Activated CD4-positive, alpha-beta T cell treated with anti-CD3 and anti-CD28 coated beads, Interleukin-2, amount 50 U/mL, for 48 hours (primary cell): ENCODE measurements at places on chromosomes 12 and 14.

DNA sequence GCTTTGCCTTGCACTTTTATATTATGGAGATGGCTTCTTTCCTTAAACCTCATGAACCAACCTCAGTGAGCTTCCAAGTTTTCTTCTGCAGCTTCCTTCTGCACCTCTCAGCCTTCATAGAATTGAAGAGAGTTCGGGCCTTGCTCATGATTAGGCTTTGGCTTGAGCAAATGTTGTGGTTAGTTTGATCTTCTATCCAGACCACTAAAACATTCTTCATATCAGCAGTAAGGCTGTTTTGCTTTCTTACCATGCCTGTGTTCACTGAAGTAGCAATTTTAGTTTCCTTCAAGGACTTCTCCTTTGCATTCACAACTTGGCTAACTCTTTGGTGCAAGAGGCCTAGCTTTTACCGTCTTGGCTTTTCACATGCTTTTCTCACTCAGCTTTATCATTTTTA, 125.4 kb downstream of the SNAPC1 start:
- no peak for DNase-seq

GRCh38 chr14:98114122-98114895, 1157.7 kb downstream of the BCL11B start:
- DNase-seq, result no peak

- DNase-seq, result no peak
Observed at GRCh38 chr14:67722293-67722692, 20.6 kb downstream of the RDH12 start.

DNA sequence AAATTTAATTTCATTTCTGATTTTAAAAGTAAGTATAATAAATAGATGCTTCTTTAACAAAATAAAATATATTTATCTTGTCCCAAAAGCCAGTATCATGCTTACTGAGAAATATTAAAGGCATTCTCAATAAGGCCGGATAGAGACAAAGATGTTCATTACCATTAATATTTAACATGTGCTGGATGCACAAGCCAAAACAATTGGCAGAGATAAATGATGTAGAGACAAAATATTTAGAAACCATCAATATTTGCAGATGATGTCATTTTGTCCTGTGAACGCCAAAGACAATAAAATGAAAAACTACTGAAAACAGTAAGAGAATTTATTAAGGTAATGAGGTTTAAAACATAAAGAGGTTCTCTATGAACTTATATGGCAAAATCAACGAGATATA, 313.5 kb downstream of the ITPR2 start:
- no peak for DNase-seq

- no peak for DNase-seq
Observed at GRCh38 chr14:104705340-104706047, 16.1 kb downstream of the INF2 start.

DNA sequence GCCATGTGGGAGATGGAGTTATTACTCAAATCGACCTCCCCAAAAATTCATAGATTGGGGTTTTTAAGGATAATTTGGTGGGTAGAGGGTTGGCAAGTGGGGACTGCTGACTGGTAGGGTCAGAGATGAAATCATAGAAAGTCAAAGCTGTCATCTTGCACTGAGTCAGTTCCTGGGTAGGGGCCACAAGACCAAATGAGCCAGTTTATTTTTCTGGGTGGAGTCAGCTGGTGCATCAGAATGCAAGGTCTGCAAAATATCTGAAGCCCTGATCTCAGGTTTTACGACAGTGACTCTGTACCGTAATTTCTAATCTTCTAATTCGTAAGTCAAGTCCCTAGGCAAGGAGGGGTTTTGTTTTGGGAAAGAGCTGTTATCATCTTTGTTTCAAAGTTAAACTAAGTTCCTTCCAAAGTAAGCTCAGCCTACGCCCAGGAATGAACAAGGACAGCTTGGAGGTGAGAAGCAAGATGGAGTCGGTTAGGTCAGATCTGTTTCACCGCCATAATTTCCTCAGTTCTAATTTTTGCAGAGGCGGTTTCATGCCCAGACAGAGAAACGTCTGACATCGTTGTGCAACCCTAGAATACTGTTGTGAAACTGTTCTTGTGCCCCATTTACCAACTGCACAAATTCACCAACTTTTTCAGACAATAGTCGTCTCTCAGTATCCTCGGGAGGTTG, 104.5 kb upstream of the SFSWAP start:
- peak; percentile 19 for DNase-seq
